ENCODE measurements at places on chromosomes 2 and 18. TPM values are rescaled to one million over a fixed set of nuclear protein-coding genes. Genes with fewer than 3 reads are reported as not detected.
A peak's percentile ranks its signal among the peaks of the same experiment; 100 is the strongest.

DNA sequence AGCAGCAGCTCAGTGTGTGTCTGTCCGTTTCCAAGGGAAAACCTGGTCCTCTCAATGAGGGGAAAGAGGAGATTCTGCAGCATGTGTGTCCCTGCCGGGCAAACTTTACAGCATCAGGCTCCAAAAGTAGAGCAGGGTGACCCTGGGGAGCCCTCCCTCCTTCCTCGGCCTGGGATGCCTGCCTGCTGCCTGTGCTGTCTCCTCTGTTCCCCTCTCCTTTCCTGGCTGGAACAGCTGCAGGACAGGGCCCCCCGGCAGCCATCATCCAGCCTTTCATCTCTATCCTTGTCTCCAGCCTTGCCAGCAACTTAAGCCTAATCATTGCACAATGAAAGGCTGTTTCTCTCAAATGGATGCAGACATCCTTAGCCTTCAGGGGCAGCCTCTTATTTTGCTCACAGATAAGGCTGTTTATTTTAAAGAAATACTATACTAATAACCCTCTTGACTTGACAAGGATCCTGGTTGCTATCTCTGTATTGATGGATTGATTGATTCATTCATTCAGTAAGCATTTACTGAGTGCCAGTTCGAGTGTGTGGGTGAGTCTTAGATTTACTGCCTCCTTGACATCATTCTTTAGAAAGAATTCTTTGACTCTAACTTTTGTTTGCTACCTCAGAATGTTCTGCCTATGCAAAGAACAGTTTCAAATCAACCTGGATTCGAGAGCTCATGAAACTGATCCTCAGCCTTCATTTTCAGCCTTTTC is 40.6 kb upstream of the EDAR start:
- no peak overlapping the region for H3K27ac ChIP-seq
- no peak for DNase-seq
- no peaks in the 10 kb centered on the region for H3K36me3 ChIP-seq
- no peaks in the 10 kb centered on the region for H3K4me1 ChIP-seq

GRCh38 chr2:195741191-195741590 is 84.2 kb downstream of the SLC39A10 start:
- no peaks in the 10 kb centered on the region for H3K36me3 ChIP-seq
- H3K4me1 ChIP-seq: no peaks in the 10 kb centered on the region
- H3K27me3 ChIP-seq: no peaks in the 10 kb centered on the region
- no peak for DNase-seq
- H3K27ac ChIP-seq: no peak overlapping the region

- H3K27me3 ChIP-seq: no peaks in the 10 kb centered on the region
- H3K27ac ChIP-seq: peak within 1 kb of the TSS; percentile 97
- no peaks in the 10 kb centered on the region for H3K4me1 ChIP-seq
- DNase-seq: peak; percentile 61
- H3K4me3 ChIP-seq: peak within 1 kb of the TSS; percentile 99
- peaks cover 3% of the 10 kb centered on the region for H3K36me3 ChIP-seq
These were observed at the start of gene ANAPC1 for GRCh38 chr2:111883661-111884591. Gene ANAPC1 (minus strand): TSS chr2:111884193. CDS start chr2:111880825, 3,368 bp downstream.

CNGA3 gene
- not detected for total RNA-seq

DNA sequence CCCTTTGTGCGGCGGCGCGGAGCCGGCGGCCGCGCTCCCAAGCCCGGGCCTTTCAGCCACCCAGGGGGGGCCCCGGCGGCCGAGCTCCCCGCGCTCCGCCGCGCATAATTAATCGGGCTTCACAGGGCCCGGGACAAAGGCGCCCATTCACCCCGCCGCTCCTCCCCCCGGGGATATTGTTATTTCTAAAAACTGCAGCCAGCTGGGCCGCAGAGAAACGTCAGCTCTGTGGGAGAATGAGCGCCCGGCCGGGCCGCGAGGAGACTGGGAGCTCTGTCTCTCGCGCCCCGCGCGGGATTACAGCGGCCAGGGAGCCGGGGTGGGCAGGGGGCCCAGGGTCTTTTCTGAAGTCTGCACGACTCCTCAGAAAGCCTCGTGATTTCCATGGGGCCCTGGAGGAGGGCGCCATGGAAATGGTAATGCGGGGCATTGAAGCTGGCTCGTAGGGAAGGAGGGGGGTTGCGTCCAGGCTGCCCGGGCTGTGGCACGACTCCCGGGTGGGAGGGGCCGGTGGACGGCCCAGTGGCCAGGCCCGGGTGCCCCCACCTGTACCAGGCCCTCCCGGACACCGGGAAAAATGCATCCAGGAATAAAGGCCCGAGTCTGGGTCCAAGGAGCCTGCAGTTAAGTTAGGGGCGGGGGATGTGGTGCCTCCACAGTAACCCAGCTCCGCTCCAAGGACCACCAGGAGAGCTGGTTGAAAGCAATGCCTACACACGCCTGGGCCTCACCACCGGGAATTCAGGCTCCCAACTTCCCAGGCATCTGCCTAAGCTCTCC is 125.3 kb downstream of the ZFP36L2 start:
- peaks cover 6% of the 10 kb centered on the region for H3K4me1 ChIP-seq
- no peaks in the 10 kb centered on the region for H3K27me3 ChIP-seq
- no peak overlapping the region for H3K27ac ChIP-seq
- no peak overlapping the region for H3K4me3 ChIP-seq
- DNase-seq: no peak
- no peaks in the 10 kb centered on the region for H3K36me3 ChIP-seq

C2orf72 gene
- total RNA-seq: 3.7 TPM

DNA sequence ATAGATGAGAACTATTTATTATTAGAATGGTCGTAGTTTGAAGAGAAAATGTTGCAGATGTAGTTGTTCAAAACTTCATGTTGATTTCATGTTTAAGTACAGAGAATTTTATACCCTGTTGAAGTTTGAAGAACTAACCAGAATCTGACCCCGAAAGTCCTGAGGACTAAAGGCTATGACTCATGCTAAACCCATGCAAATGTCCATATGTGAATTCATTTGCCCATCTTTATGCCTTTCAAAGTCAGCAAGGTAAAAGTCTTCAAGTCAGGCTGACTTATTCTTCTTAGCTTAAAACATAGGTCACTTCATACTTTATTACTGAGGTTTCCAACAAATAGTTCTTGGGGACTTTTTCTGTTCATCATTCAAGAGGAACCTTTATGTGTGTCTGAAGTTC is 185.5 kb downstream of the CCDC85A start:
- H3K27me3 ChIP-seq: no peaks in the 10 kb centered on the region
- H3K4me1 ChIP-seq: no peaks in the 10 kb centered on the region
- H3K4me3 ChIP-seq: no peak overlapping the region
- H3K36me3 ChIP-seq: no peaks in the 10 kb centered on the region

- peaks cover 17% of the 10 kb centered on the region for H3K4me1 ChIP-seq
- no peak for DNase-seq
These were observed 17.1 kb downstream of the FAM110C start for GRCh38 chr2:29253-29652.

ANTXR1 gene
- 25.7 TPM for total RNA-seq

TMEM178A gene
- total RNA-seq: 1.3 TPM

RBKS gene
- total RNA-seq: 2.4 TPM

- no peak overlapping the region for H3K27ac ChIP-seq
- DNase-seq: no peak
- no peaks in the 10 kb centered on the region for H3K36me3 ChIP-seq
- no peak overlapping the region for H3K4me3 ChIP-seq
- H3K27me3 ChIP-seq: no peaks in the 10 kb centered on the region
- no peaks in the 10 kb centered on the region for H3K4me1 ChIP-seq
These were observed 27.5 kb downstream of the INPP4A start for GRCh38 chr2:98472132-98472650.

PCARE gene
- not detected for total RNA-seq

CRYBA2 gene
- total RNA-seq: not detected

SP140L gene
- 28.9 TPM for total RNA-seq

DNA sequence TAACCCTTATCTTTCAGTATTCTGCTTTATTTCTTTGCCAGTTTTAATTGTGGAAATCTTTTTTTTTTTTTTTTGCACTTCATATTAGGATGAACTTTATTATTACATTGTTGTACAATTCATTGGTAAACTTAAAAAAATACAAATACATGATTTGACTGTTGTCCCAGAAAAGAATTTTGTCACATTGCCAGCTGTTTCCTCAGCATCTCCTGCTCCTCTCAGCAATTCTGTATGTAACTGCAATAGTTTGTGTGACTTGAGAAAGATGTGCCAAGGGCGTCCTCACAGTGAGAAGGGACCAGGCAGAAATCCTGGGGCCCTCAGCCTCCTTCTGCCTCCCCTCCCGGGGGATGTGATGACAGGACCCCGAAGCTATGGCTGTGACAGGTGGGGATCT is 254.4 kb downstream of the NBAS start:
- no peak overlapping the region for H3K4me3 ChIP-seq
- no peaks in the 10 kb centered on the region for H3K4me1 ChIP-seq
- no peaks in the 10 kb centered on the region for H3K27me3 ChIP-seq
- no peak overlapping the region for H3K27ac ChIP-seq
- no peaks in the 10 kb centered on the region for H3K36me3 ChIP-seq

GRCh38 chr2:191357678-191358077 is 112.5 kb downstream of the MYO1B start:
- peaks cover 8% of the 10 kb centered on the region for H3K4me1 ChIP-seq
- H3K27ac ChIP-seq: no peak overlapping the region
- no peaks in the 10 kb centered on the region for H3K27me3 ChIP-seq

FIGN gene
- total RNA-seq: not detected

GRCh38 chr2:24132543-24132942 is 9.3 kb downstream of the FAM228B start:
- H3K4me3 ChIP-seq: no peak overlapping the region
- no peak for DNase-seq
- H3K27ac ChIP-seq: no peak overlapping the region
- H3K4me1 ChIP-seq: no peaks in the 10 kb centered on the region
- no peaks in the 10 kb centered on the region for H3K36me3 ChIP-seq
- H3K27me3 ChIP-seq: no peaks in the 10 kb centered on the region

GRCh38 chr18:69795791-69796190 is 151.9 kb downstream of the CD226 start:
- H3K36me3 ChIP-seq: no peaks in the 10 kb centered on the region
- no peaks in the 10 kb centered on the region for H3K27me3 ChIP-seq
- DNase-seq: no peak
- no peak overlapping the region for H3K27ac ChIP-seq
- no peaks in the 10 kb centered on the region for H3K4me1 ChIP-seq
- H3K4me3 ChIP-seq: no peak overlapping the region

DNA sequence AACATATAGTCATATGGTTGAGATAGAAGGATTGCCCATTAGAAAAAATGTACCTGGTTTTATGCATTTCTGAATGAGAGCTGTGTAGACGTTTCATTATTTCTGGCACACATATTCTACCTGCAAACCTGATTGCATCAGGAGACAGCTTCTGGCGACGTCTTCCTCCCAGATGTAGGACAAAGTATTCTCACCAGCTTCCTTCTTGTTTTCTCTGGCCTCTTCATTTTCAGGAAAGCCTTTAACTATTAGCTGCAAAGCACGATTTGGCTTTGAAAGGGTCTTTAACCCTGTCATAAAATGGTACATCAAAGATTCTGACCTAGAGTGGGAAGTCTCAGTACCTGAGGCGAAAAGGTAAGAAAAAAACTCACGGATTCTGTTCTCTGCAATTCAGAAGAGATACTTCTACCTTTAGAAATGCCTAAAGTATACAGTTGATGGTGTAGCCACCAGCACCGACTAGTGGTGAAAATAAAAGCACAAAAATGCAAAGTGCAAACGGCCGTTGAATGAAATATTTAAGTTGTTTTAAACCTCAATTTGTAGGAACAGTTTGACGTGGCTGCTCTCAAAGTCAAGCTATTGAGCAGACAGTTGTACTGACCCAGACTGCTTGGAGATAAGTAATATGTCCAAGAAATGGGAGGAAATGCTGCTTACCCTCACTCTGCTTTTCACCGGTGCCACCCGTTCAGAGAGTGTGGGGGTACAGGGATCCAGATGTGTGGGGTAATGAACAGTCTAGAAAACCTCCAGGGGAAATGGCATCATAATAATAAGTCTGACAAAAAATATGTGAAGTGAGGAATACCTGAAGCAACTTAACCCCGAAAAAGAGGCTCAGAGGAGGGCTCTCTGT is 20.2 kb downstream of the IL18RAP start:
- no peak overlapping the region for H3K27ac ChIP-seq
- no peaks in the 10 kb centered on the region for H3K27me3 ChIP-seq
- peak; percentile 18 for DNase-seq
- no peak overlapping the region for H3K4me3 ChIP-seq

GRCh38 chr2:22998359-22998758 is 386.6 kb upstream of the KLHL29 start:
- no peak for DNase-seq
- H3K4me1 ChIP-seq: no peaks in the 10 kb centered on the region
- no peak overlapping the region for H3K4me3 ChIP-seq

TTC21B gene
- 12.2 TPM for total RNA-seq

DNA sequence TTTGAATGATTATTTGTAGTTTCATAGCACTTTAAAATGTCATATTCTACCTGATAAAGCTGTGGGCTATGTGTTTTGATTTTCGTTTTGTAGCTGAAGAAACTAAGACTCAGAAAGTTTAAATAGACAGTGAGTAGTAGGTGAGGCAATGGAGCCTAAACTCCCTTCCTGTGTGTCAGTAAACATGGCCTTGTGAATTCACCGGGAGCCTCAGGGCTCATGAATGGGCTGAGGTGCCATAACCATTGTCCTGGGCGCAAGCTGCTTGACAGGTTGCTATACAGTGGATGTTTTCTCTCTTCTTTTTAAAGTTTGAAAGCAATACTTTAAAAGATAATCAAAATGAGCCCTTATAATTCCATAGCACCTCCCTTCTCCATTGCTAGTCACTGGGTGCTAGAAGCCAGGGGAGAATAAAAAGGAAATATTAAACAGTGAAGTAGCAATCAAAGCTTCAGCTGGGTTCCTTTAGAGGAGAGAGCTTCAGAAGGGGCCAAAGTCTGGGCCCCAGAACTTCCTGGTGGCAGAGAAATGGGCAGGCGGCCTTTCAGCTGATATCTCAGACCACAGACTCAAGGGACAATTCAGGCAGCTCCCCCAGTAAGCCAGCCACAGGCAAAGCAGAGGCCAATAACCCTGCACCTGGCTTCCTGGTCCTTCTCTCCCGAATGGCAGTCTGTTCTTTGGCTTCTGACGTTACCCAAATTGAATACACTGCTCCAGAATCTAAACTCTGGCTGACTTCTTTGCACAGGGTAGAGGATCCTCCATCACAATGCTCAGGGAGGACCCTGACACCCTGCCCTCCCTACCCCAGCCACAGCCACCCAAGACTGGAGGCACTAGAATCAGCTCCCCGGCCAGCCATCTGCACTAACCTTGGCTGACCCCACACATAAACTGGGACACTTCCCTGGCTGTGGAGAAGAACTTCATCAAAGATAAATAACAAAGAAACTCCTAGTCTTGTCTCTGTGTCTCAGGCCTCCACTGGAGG is 51.8 kb upstream of the NPAS2 start:
- H3K4me1 ChIP-seq: no peaks in the 10 kb centered on the region
- no peak overlapping the region for H3K4me3 ChIP-seq
- H3K36me3 ChIP-seq: no peaks in the 10 kb centered on the region
- DNase-seq: no peak

RFTN2 gene
- not detected for total RNA-seq

All from HCT116 (cell line).